ENCODE measurements at places on chromosomes 3 and 15. TPM values are rescaled to one million over a fixed set of nuclear protein-coding genes. Genes with fewer than 3 reads are reported as not detected.

GRCh38 chr15:98375513-98376340 is 272.6 kb upstream of the IGF1R start:
- H3K4me3 ChIP-seq: no peak overlapping the region
- no peak overlapping the region for H3K27ac ChIP-seq
- DNase-seq: no peak
- no peaks in the 10 kb centered on the region for H3K4me1 ChIP-seq

DNA sequence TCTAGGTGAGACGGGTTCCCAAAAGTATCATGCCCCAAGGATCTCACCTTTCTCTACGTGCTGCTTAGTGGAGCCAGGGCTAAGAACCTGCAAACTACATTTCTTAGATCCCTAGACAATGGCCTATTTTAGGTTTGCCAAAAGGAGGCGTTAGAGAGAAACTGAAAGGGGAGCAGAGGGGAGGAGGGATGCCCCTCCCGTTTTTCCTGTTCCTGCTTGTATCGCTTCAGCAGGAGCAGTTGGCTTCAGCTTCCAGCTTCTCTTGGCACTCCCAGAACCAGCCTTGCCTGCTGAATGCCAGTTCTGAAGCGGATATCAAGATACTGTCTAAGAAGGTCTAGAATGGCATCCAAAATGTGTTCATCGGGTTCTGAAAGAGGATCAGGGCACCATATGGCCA is 58.4 kb upstream of the ABHD17C start:
- no peak overlapping the region for H3K27ac ChIP-seq
- no peaks in the 10 kb centered on the region for H3K27me3 ChIP-seq
- no peaks in the 10 kb centered on the region for H3K4me1 ChIP-seq
- H3K36me3 ChIP-seq: no peaks in the 10 kb centered on the region

DNA sequence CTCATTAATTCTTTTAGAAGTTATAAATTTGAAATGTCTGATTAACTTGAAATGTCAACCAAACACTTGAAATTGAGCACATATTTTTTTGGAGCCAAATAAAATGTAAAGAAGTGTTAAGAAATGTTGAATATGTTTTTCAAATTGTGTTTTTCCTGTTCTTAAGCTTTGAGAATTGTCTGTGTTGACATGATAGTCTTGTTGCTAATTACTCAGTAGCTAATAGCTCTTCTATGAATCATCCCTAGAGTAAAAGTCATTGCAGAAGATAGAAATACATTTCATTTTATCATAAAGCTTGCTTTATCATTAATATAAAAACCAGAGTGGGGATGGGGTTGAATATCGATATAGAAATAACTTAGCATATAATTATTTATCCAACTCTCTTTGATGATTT is 41.9 kb upstream of the ABHD10 start:
- H3K4me3 ChIP-seq: peak overlapping the region; percentile 2
- H3K27ac ChIP-seq: peak overlapping the region; percentile 90
- H3K36me3 ChIP-seq: peaks cover 67% of the 10 kb centered on the region
- H3K27me3 ChIP-seq: no peaks in the 10 kb centered on the region
- DNase-seq: peak; percentile 73
- H3K4me1 ChIP-seq: peaks cover 45% of the 10 kb centered on the region

GRCh38 chr15:66785637-66786036 is 83.6 kb downstream of the SMAD6 start:
- H3K4me1 ChIP-seq: no peaks in the 10 kb centered on the region
- DNase-seq: no peak
- no peaks in the 10 kb centered on the region for H3K27me3 ChIP-seq
- no peaks in the 10 kb centered on the region for H3K36me3 ChIP-seq
- H3K4me3 ChIP-seq: no peak overlapping the region

GRCh38 chr3:113505867-113506266 is 9.1 kb downstream of the SPICE1 start:
- H3K27me3 ChIP-seq: no peaks in the 10 kb centered on the region
- peaks cover 11% of the 10 kb centered on the region for H3K36me3 ChIP-seq
- no peak for DNase-seq

- H3K4me3 ChIP-seq: no peak overlapping the region
- H3K36me3 ChIP-seq: no peaks in the 10 kb centered on the region
- H3K4me1 ChIP-seq: no peaks in the 10 kb centered on the region
- H3K27me3 ChIP-seq: no peaks in the 10 kb centered on the region
- no peak for DNase-seq
Measured at GRCh38 chr15:84699538-84700191, 16.3 kb downstream of the SEC11A start.

The HRG gene
- total RNA-seq: 0.58 TPM
